ENCODE measurements at places on chromosomes 6 and 20. TPM values are rescaled to one million over a fixed set of nuclear protein-coding genes. Genes with fewer than 3 reads are reported as not detected.

Gene IDH3B
- total RNA-seq = 141 TPM

Gene SIRPB2
- total RNA-seq = 0.36 TPM

Gene FLRT3
- total RNA-seq = 43.0 TPM

Gene TREM1
- not detected for total RNA-seq

Gene LAMA5
- 272 TPM for total RNA-seq

Gene OPRM1
- total RNA-seq = not detected

Gene TSHZ2
- total RNA-seq = 35.1 TPM

Gene SNPH
- total RNA-seq = 12.3 TPM

Gene EPPIN
- total RNA-seq = 137 TPM

Gene CCDC167
- 46.9 TPM for total RNA-seq

Gene SLC35F1
- total RNA-seq = 1.5 TPM

Gene SOD2
- total RNA-seq = 196 TPM

Gene UNC5CL
- total RNA-seq = 1.6 TPM

Gene CST8
- total RNA-seq = not detected

Gene HCRTR2
- total RNA-seq = not detected

Gene STMN3
- total RNA-seq = 21.2 TPM

Gene PARD6B
- 8.3 TPM for total RNA-seq

Gene HLA-DQA1
- 2.4 TPM for total RNA-seq

Gene IRAK1BP1
- total RNA-seq = 5.0 TPM

Gene E2F3
- total RNA-seq = 5.5 TPM

Gene LGSN
- not detected for total RNA-seq

Gene INSM1
- 0.82 TPM for total RNA-seq

Gene PXDC1
- 40.5 TPM for total RNA-seq

Gene ADGRF4
- total RNA-seq = not detected

Gene FAM184A
- 3.6 TPM for total RNA-seq

Gene THEMIS
- total RNA-seq = 0.40 TPM

Gene PPP1R14C
- total RNA-seq = 14.8 TPM

Gene CCR6
- total RNA-seq = not detected

Gene CLDN20
- total RNA-seq = not detected
